Stimulated activated CD4-positive, alpha-beta T cell treated with anti-CD3 and anti-CD28 coated beads, TNF-alpha, amount 100 ng/mL, for 48 hours (primary cell): ENCODE measurements at places on chromosomes 12 and 14.

DNA sequence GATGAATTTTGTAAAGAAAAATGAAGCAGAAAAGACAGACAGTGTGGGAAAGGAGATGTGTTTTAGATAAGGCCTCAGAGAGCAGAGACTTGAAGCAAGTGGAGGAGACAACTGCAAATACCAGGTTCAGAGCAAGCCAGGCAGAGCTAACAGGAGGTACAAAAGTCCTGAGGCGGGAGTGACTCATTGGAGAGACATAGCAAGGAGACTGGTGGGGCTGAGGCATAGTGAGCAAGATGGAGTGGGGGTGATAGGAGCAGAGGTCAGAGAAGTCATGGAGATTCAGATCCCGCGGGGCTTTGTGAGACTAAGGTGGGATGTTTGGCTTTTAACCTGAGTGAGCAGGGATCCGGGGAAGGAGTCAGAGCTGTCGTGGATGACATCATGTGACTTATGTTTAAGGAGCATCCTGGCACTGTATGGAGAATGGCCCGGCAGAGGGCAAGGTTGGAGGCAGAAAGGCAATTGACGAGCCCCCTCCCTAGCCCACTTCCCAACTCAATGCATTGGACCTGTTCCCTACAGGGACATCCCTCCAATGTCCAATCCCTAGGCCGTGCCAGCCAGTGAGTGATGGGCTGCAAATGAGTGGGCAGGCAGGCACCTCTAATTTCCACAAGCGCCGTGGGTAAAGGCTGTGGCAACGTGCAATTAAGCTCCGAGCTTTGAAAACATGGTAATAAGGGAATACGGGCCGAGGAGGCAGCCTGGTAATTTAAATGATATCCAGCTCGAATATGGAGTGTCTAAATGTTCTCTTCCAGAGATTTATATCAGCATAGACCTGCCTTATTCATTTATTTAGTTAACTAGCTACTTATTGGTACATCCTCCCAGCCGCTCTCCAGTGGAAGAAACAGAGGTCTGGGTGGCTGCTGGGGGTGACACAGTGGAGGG, 206.8 kb upstream of the LHX5 start:
- DNase-seq: no peak

DNA sequence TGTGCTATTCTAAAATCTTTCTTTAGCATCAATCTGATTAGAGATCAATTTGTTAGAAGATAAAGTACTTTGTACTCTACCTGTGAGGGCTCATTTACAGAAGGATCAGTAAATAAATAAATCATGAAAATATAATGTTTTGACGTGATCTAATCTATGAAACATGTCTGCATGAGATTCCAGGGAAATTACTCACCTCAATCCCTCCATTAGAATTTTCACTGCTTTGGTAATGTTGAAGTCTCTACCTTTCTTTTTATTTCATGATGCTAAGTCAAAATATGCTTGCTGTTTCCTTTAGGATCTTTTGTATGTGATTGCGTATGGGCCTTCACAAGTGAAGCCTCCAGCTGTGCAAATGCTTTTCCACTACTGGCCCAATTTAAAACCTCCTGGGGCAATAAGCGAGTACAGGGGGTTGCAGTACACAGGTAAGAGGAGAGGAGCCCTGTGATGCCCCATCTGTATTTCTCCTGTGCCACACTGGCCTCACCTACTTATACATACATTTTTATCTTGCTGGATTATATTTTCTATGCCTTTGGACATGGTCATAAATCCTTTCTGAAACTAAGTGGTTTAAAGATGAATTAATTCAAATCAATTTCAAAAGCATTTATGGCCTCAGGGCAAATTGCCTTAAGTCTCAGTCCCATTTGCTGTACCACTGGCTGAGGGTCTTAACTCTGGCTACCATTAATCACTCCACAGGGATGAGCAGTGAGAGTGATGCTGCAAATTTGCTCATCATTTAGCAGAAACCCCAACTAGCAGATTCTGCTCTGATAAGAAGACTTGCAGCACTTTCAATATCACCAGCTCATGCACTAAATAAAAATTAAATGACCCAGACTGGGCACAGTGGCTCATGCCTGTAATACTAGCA, 66.4 kb downstream of the UNC79 start:
- no peak for DNase-seq

GRCh38 chr14:88868558-88869159, 44.2 kb downstream of the TTC8 start:
- DNase-seq: no peak

DNA sequence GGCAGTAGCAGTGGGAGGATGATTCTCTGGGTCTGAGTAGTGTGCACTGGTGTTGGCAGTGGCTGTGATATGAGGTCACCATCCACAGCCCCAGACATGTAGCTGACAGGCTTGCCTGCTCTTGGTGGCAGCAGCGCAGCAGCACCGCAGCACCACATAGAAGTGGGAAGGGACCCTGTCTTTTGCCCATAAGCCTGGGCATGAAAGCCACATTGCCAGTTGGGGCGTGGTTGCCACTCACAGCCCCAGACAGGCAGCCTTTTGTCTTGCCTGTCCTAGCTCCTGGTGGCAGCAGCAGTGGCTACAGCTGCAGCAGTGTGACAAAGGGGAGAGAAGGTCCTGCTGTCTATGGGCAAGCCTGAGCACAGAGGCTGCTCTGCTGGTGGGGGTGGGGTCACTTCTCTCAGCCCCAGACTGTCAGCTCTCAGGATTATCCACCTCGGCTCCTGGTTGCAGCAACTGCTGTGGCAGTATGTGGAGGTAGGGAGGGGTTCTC, 71.5 kb downstream of the BRMS1L start:
- no peak for DNase-seq

DNA sequence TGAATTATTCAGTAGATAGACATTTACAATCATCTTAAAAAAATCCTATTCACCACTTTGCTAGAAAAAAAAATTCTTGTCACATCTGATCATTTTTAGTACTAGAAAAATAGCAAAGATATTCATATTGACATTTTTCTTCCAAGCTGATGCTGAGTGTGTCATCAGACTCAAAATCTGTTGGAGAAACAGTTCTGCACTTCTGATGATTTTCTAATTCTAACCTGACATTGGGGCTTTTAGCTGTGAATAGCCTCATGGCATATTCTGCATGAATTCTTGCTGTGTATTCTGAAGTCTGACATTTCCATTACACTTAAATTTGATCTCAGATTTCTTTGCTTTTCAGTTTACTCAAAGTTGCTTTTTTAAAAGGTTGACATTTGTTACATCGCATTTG, 150.1 kb downstream of the PIK3C2G start:
- DNase-seq: no peak

- no peak for DNase-seq
Observed at GRCh38 chr12:30725739-30726138, 29.0 kb downstream of the CAPRIN2 start.
